Fibroblast of skin of abdomen (primary cell): ENCODE measurements at places on chromosomes 11 and 22.

DNA sequence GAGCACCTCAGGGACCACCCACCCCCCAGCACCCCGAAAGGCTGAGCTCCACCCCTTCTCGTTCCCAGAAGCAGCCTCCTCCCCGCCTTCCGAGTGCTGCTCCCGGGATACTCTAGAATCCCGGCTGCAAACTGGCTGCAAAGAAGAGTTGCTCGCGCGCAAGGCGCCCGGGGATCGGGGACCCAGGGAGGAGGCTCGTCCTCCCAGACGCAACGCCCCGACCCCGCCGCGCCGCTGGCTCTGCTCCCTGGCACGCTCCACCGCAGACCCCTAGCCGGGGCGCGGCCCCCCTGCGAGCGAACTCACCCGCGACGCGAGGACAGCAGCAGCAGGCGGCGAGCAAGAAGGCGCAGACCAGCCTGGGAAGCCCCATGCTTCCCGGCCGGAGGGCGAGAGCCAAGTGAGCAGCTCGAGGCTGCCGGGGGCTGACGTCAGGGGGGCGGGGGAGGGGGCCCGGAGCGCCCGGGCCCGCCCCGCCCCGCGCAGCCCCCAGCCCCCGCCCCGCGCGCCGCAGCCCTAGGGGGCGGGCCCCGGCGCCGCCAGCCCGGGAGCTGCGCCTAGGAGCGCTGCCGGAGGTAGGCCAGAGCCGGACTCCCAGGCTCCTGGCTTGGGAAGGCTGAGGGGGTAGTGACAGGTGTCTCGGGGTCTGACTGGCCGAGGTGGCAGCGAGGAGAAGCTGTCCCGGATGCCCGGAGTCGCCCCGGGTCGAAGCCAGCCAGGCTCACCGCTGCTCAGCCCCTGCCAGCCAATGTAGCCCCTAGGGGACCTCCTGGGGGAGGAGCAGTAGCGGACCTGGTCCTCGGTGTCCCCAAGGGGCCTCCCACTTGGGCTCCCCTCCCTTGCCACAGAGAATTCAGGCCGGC, at the start of gene MCAM:
MCAM (minus strand) TSS at position 402 of the 863 bp plus-strand sequence; CDS start at position 373, 29 bp downstream.
- peak; percentile 63 for DNase-seq

GRCh38 chr11:11157185-11157584, 195.9 kb downstream of the CSNK2A3 start:
- DNase-seq, result peak; percentile 21

GRCh38 chr11:12229450-12230229, 119.2 kb downstream of the MICAL2 start:
- no peak for DNase-seq

DNA sequence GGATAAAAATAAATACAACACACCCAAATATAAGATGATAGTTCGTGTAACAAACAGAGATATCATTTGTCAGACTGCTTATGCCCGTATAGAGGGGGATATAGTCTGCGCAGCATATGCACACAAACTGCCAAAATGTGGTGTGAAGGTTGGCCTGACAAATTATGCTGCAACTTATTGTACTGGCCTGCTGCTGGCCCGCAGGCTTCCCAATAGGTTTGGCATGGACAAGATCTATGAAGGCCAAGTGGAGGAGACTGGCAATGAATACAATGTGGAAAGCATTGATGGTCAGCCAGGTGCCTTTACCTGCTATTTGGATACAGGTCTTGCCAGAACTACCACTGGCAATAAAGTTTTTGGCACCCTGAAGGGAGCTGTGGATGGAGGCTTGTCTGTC, 4.9 kb downstream of the IFT46 start:
- no peak for DNase-seq

DNA sequence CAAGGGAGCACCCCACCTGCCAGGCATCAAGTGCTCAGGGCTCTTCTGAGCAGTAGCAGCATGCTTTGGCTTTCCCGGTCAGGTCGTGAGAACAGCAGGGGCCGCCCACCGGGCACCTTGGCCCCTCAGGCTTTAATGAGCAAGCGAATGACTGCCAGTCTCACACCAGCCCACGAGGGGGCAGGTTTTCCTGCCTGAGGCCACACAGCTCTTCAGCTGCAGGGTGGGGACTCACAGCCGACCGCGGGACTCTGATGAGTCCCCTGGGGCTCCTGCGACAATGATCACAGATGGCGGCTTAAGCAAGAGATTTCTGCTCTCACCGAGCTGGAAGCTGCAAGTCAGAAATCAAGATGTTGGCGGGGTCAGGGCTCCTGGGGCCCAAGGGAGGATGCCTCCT, 14.3 kb upstream of the FGF19 start:
- no peak for DNase-seq

- no peak for DNase-seq
Measured at GRCh38 chr11:102559839-102560238, 29.3 kb upstream of the MMP7 start.

DNA sequence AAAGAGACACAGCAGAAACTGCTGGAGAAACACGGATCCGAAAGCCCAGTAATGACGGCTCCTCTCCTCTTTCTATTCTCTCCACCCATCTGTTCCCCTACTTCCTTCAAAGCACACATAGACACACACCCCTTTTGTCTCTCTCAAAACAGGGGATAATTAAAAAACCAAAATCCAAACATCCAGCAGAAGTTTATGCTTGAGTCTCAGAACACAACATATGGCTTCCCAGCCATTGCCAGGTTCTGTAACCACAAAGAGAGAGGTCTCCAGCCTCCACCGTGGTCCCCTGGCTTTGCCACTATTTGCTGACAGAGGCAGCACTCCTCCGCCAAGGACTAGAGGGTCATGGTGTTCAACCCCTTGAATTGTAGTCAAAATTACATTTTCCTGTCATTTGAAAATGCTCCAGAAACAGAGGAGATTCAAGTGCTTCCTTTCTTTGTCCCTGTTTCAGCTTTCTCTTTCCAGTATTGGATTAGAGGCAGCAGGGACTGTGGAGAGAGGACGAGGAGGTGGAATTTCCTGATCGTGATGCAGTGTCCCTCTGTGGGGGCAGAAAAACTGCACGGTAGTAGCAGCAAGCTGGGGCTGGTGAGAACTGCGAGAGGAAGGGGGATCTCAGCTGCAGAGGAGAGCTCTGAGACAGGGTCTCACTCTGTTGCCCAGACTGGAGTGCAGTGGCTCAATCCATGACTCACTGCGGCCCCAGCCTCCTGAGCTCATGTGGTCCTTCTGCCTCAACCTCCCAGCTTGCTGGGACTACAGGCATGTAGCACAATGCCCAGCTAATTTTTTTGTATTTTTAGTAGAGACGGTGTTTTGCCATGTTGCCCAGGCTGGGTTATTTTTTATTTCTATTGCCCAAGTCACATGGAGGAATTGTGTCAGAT, 60.3 kb downstream of the UBASH3B start:
- DNase-seq, result no peak

GRCh38 chr11:109940816-109941215, 152.4 kb upstream of the ZC3H12C start:
- peak; percentile 48 for DNase-seq

DNA sequence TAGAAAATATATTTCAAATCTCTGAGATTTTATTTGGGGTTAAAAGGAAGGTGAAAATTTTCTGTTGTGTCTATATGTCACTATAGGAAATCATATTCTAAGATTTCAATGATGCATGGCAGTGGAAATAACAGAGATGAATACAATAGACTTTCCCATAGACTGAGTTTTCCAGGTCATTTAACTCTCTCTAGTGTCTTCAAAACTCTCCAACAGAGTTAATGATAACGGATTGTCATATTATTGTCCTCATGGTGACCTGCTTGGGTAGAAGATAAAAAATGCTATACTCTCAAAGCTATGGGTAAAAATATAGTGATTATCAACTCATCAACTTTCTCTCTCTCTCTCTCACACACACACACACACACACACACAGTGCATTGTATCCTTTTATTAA, 312.9 kb downstream of the CNTN5 start:
- no peak for DNase-seq

- DNase-seq, result peak; percentile 42
Measured at GRCh38 chr11:79050786-79051185, 390.0 kb downstream of the TENM4 start.
